ENCODE measurements at places on chromosomes 2 and 18.

GRCh38 chr2:74872389-74872836, 38.5 kb downstream of the HK2 start:
- DNase-seq = no peak

DNA sequence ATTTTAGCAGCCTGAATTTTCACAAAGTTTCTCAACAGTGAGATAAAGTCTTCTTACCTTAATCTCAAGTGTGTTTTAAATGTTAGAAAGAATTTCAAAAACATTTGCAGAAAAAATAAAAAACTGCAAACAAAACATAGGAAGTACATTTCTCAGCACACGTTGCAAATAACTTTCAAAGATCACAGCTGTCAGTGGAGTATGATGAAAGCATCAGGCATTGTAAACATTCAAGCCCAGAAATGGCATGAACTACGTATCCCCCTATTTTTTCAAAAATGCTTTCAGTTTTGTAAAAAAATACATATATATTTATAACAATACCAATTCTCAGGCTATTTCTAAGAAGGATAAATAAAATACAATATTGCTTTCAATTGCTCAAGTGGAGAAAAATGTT, 320.6 kb upstream of the TFPI start:
- DNase-seq = no peak

- DNase-seq = no peak
Measured at GRCh38 chr2:168992591-168993349, 38.4 kb downstream of the ABCB11 start.

DNA sequence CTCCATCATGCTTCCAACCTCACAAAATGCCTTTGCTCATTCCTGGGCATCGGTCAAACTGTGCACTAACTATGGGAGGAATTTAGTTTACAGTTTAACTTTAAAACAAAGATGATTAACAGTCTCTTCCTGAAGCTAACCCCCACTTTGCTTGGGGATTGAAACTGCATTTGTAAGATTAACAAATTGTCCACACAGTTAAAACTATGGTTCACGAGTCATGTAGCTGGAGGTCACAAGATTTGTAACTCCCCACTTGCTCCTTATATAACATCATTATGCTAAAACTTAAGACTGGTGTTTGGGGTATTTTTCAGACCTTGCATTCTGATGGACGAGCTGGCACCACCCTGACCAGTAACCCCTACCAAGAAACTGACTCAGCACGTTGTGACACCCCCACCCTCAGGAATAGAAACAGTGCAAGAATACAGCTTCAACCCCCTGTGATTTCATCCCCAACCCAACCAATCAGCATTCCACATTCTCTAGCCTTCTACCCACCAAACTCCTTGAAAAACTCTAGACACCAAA, 252.3 kb downstream of the MBD5 start:
- no peak for DNase-seq

DNA sequence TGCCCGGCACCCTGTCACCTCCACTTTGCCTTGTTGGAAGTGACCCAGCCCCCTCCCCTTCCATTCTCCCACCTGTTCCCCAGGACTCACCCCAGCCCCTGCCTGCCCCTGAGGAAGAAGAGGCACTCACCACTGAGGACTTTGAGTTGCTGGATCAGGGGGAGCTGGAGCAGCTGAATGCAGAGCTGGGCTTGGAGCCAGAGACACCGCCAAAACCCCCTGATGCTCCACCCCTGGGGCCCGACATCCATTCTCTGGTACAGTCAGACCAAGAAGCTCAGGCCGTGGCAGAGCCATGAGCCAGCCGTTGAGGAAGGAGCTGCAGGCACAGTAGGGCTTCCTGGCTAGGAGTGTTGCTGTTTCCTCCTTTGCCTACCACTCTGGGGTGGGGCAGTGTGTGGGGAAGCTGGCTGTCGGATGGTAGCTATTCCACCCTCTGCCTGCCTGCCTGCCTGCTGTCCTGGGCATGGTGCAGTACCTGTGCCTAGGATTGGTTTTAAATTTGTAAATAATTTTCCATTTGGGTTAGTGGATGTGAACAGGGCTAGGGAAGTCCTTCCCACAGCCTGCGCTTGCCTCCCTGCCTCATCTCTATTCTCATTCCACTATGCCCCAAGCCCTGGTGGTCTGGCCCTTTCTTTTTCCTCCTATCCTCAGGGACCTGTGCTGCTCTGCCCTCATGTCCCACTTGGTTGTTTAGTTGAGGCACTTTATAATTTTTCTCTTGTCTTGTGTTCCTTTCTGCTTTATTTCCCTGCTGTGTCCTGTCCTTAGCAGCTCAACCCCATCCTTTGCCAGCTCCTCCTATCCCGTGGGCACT, 4.5 kb downstream of the RETREG2 start:
- no peak for DNase-seq

DNA sequence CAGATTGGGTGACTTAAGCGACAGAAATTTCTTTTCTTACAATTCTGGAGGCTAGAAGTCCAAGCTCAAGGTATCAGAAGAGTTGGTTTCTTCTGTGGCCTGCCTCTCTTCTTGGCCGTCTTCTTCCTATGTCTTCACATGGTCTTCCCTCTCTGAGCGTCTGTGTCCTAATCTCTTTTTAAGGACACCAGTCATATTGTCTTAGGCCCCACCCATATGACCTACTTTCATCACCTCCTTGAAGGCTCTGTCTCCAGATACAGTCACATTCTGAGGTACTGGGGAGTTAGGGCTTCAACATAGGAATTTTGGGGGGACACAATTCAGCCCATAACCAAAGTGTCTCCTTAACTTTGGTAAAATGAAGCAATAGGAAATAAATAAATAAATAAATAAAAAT, 110.9 kb upstream of the EPC2 start:
- no peak for DNase-seq

DNA sequence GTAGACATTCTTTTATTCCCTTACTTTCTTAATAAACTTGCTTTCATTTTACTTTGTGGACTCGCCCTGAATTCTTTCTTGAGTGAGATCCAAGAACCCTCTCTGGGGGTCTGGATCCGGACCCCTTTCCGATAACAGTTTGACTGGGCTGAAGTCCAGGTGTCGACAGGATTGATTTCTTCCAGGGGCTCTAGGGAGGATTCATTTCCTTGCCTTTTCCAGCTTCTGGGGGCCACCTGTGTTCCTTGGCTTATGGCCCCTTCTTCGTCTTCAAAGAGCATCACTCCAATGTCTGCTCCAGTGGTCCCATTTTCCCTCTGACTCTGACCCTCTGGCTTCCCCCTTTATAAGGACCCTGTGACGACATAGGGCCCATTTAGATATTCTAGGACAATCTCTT, 67.5 kb downstream of the COPS8 start:
- DNase-seq = no peak

DNA sequence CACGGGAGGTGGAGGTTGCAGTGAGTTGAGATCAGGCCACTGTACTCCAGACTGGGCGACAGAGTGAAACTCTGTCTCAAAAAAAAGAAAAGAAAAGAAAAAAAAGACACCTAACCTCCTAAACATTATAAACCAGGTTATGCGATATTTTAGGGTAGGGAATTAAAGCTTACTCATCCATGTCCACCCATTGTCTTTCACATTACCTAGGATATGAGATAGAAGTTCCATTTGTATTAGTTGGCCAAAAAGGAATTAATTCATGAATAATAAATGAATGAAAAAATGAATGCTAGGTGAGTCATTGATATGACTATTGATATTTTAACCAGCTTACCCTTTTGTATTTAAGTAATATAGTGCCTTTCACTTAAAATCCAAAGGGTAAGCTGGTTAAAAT, 132.9 kb downstream of the FAM161A start:
- no peak for DNase-seq

DNA sequence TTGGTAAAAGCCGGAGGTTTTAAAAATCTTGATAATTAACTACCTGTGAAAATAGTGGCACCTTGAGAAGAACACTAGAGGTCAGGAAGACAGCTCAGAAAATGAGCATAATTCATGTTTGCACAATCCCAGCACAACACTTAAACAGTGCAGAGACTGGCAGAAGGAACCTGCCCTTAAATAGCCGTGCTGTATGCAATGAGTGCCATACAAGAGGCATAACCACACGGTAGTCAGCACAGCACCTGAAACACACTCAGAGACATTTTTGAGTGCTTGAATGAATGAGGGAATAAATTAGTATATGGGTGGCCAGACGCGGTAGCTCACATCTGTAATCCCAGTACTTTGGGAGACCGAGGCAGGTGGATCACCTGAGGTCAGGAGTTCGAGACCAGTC, 164.9 kb downstream of the PAX3 start:
- no peak for DNase-seq

GRCh38 chr2:28251337-28251736, 141.3 kb upstream of the FOSL2 start:
- no peak for DNase-seq

- DNase-seq = no peak
Measured at GRCh38 chr2:178946494-178946893, 103.4 kb downstream of the CCDC141 start.

- DNase-seq = no peak
Measured at GRCh38 chr18:38693104-38693503, 1127.5 kb upstream of the CELF4 start.

- DNase-seq = no peak
Measured at GRCh38 chr2:55550368-55551102, 31.0 kb downstream of the CFAP36 start.

- DNase-seq = no peak
Measured at GRCh38 chr2:141630407-141630930, 500.3 kb downstream of the LRP1B start.

DNA sequence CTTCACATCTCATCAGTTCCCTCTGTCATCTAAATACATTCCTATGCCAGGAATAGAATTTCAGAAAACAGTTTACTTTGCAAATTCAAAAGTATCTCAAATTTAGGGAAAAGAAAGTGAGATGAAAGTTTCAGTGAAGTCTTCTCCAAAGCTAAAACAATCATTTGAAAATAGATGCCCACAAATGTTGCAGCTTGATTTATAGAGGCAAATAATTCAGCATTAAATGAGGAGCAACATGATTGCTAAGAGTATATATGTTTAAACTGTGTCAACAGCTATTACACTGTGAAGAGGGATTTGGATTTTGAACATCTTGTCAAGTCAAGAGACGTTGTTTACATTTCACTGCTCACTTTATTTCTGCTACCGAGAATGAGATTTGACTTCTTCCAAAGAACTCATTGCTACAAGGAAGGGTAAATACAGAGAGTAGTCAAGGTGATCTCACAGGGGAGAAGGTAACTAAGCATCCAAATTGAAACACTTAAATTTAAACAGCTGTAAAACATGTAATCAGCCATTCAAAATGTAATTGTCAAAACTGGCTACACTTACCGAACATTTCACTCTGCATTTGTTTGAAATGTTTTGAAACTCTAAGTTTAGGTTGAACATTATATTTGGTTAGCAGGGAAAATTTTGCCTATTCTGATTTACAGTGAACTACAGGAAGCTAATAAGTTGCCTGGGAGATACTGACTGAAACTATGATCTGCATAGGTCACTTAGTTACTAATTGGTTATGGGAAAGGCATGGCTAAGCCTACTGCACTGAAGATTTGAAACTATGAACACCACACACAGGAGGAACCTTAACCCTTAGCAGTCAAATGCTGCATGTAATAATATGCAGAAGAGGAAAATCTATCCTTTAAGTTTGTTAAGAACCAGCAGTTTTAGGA, 33.2 kb upstream of the GALNT3 start:
- no peak for DNase-seq

- no peak for DNase-seq
Measured at GRCh38 chr18:31880186-31880898, 62.6 kb downstream of the TRAPPC8 start.

DNA sequence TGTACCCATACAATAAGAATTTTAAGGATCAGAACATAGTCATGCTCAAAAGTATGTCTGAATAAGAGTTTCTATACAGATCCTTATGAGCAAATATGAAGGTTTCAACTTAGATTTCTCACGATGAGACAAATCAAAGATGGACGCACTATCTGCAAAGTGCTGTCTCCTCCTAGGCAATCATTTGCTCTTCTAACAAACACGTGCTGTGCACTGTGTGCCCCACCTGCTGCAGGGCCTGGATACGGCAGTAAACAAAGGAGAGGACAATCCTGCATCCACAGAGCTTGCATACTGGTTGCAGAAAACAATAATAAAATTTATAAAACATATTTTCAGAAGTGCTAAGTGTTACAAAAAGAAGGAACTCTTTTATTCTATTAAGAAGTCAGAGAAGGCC, 39.9 kb upstream of the KIDINS220 start:
- DNase-seq = no peak

DNA sequence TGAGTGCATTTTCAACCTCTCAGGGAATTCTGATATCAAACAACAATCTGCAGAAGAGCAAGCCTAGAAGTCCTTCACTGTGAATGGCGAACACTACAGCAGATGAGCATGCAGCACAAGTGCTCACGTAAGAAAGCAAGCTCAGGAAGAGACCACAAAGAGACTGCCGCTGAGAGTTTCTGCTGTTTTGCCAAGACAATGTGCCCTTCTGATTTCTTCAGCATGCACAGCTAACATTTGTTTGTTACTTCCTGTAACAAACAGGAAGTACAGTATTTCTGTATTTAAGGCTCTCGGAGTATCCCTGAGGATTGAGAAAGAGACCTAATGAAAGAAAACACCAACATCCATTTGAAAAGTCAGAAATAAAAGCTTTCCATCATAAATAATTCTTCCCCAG, 45.9 kb downstream of the MBOAT2 start:
- no peak for DNase-seq
